CD4-positive, alpha-beta T cell treated with Interleukin-12 subunit alpha and Interleukin-12 subunit beta, for 1 hour (primary cell): ENCODE measurements at places on chromosomes 4 and X.

DNA sequence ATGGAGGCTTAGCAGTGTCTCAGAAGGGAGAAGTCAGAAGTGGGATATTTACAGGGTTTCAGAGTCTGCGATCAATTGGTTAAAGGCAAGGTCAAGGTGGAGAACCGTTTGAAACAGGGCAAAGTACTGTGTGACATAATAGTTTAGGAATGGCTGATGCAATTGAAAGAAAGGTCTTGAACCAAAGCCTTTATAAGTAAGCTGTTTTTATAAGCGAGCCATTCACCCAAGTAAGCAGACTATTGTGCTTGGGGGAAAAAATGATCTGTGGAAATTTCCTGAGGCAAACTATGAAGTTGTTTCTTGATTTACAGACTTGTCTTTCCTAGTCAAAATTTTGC lies 327.3 kb downstream of the CAMK2D start:
- DNase-seq = no peak

GRCh38 chr4:159434114-159434870 lies 331.4 kb downstream of the RAPGEF2 start:
- no peak for DNase-seq

DNA sequence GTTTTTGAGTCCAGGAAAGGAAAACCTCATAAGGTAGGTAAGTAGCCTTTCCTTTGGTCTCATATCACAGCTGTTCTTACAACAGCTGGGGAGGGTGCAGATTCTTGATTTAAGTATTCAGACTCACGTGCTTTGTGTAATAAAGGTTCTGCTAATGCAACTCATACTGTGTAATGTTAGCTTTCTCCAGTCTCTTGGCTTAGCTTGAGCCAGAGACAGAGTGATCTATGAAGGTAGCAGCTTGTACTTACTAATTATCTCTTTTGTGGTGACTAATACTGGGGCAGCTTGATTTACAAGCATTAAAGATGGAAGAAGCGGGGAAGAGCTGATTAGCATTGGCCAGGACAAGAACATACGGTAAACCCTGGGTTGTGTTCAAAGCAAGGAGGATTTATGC lies 80.3 kb downstream of the LNX1 start:
- DNase-seq = no peak

- no peak for DNase-seq
Observed at GRCh38 chr4:83618991-83619645, 83.2 kb downstream of the GPAT3 start.

DNA sequence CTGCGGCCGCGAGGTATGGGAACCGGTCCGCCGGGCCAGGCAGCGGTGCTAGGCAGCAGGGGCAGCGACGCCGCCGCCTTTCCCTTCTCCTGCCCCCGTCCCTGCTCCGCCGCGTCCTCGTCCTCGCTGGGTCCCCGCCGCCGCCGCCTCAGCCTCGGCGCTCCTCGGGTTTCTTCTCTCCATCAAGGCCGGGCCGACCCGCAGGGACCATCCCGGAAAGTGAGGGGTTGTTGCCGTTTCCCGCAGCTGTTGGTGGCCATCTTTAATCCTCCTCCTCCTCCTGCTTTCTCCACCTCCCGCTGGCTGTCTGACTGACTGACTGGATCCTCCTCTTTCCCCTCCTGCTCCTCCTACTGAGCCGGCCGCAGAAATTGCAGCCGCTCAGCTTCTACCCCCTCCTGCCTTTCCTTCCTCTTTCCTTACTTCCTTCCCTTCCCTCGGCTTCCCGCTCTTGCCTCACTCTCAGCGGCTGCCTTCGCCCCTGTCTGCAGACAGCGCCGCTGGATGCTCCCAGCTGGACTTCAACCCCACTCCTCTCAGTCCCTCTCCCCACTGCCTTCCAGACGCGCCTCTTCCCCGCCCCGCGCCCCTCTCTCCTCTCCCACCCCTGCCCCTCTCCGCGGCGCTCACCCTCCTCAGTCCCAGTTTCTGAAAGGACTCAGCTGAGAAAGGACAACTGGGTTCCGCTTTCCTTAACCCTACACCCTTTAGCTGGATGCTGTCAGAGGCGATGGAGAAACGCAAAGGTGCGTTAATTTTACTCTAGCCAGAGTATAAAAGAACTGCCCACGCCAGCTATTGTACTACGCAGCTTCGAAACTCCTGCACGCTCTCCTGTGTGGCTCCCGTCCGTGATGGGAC lies at the start of gene WDFY3:
Gene WDFY3 (minus strand): TSS at position 309 of the 861 bp plus-strand sequence. CDS start 106,099 bp downstream, outside the sequence.
- DNase-seq = peak; percentile 17

- DNase-seq = no peak
Observed at GRCh38 chrX:10365532-10366265, 208.9 kb downstream of the CLCN4 start.

- DNase-seq = no peak
Observed at GRCh38 chr4:64911846-64912245, 502.6 kb upstream of the TECRL start.

DNA sequence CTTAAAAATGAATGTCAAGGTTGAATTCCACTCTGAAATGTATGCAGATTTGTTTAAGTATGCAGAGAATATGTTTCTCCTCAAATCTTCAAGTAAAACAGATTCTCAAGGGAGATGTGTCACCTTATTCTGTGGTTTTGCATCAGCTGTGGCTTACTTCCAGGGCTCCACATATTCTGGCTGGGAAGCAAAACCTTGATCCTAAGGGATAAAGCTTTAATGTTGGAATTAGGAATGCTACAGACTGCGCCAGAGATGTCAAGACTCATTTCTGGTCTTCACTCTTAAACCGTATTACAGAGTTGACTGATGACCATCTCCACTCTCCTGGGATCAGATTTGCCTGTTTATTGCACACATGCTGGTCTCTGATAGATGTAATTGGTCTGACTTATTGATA lies 143.9 kb upstream of the DIPK2B start:
- DNase-seq = no peak

DNA sequence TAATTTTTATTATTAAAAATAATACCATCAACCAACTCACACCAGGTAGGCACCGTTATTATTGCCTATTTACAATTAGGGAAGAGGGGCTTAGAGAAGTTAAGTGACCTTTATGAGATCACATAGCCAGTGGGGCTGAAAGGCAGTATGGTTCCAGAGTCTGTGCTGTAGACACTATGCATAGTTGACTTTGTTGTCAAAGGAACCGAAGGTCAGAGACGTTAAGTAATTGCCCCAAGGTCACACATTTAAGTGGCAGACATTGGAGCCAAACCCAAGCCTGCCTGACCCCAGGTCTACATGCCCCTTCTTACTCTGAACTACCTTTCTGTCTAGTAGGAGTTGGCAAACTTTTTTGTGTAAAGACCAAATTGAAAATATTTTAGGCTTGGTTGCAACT lies 36.4 kb downstream of the RHOH start:
- DNase-seq = no peak

DNA sequence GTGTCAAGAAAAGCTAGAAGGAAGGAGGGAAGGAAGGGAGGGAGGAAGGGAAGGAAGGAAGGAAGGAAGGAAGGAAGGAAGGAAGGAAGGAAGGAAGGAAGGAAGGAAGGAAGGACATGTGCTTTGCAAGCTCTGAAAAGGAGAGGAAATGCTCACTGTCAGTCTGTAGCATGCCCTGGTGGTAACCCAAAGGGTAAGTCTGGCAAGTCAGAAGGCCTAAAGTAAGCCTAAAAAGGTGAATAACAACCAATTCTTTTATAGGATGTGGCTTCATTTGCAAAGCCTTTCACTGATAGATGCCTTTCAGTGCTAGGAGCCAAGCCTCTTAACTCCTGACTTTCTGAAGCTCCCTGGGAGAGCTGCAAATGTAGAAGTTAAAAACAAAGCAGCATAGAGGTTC lies 542.6 kb downstream of the CFAP47 start:
- DNase-seq = no peak

DNA sequence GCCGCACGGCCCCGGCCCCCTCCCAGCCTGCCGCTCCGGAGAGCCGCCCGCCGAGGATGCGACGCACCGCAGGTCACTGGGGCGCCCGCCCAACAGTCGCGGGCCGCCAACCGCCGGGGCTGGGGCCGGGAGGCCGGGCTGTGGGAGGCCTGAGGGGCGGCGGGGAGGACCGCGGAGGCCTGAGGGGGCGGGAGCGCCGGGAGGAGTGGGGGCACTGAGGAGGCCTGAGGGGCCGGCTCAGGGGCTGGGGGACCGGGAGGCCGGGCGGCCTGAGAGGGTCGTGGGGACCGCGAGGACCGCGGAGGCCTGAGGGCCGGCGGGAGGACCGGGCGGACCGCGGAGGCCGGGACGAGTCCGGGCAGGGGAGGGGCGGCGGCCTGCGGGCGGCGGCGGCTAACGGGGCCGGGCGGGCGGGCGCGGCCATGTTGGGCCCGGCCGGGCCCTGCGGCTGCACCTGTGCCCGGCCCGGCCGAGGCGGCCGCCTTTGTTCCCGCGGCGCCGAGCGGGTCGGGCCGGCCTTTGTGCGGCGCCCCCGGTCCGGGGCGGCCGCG lies 353 bp downstream of the NSD2 start:
- no peak for DNase-seq

DNA sequence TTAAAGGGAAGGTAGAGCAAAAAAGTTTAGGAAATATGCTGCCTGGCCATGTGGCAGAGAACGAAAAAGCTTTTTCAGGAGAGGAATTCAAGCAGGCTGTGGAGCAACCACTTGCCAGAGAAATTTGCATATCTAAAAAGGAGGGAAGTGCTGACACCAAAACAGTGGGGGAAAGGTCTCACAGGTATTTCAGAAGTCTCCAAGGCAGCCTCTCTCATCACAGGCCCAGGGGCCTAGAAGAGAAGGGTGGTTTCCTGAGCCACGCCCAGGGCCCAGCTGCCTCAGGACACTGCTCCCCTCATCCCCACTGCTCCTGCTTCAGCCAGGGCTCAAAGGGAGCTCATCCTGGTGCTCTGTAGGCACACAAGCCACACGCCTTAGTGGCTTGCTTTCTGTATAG lies 29.9 kb upstream of the STS start:
- no peak for DNase-seq

- no peak for DNase-seq
Observed at GRCh38 chr4:46386570-46386969, 3.4 kb downstream of the GABRA2 start.

- no peak for DNase-seq
Observed at GRCh38 chrX:2176733-2177132, 324.0 kb downstream of the DHRSX start.

GRCh38 chrX:41429592-41429991 lies 17.6 kb upstream of the NYX start:
- no peak for DNase-seq

DNA sequence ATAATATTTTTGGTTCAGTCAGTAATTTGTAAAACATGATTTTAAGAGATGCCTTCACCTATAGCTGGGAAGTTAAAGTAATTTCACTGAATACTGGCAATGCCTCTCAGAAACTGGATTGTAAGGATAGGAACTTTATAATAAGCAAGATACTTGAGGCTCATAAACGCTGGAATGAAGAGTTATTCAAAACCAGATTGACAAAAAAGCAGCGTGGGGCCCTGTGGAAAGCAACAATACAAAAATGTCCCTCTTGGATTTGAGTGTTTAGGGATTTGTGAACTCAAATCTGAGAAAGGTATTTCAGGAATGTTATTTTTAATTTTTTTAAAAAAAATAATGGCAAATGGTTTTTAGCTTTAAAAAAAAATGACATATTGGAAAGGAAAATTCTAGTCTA lies 94.6 kb downstream of the ANK2 start:
- no peak for DNase-seq
